ENCODE measurements at places on chromosomes 3 and 15. TPM values are rescaled to one million over a fixed set of nuclear protein-coding genes. Genes with fewer than 3 reads are reported as not detected.
A peak's percentile ranks its signal among the peaks of the same experiment; 100 is the strongest.

DNA sequence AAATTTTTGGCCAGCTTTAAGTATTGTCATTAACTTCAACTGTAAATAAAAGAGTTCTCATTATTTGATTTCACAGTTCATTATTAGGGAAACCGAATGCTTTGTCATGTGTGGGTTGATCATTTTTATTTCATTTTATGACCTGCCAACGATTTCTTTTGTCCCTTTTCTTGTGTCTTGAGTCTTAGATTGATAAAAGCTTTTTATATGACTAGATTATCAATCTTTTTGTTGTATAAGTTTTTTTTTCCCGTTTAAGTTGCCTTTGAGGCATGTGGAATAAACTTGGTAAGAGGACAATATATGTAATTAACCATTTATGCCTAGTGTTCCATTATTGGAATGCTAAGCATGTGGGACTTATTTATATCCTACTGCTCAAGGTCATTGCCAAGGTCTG is 62.8 kb downstream of the ATP2C1 start:
- no peak for DNase-seq

GRCh38 chr3:9765865-9766264 is 3.9 kb downstream of the CAMK1 start:
- no peak for DNase-seq

Gene DUOXA2
- total RNA-seq = not detected

DNA sequence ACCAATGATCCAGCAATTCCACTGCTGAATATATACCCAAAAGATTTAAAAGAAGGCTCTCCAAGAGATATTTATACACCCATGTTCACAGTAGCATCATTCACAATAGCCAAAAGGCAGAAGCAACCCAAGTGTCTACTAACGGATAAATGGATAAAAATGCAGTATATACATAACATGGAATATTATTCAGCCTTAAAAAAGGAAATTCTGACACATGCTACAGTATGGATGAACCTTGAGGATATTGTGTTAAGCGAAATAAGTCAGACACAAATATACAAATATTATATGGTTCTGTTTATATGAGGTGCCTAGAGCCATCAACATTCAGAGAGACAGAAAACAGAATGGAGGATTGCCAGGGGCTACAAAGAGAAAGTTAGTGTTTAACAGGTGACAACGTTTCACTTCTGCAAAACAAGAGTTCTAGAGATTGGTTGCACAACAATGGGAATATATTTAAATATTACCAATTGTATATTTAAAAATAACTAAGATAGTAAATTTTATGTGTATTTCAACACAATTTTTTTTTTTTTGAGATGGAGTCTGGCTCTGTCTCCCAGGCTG is 69.4 kb downstream of the STAG1 start:
- no peak for DNase-seq

Gene NR2E3
- not detected for total RNA-seq

DNA sequence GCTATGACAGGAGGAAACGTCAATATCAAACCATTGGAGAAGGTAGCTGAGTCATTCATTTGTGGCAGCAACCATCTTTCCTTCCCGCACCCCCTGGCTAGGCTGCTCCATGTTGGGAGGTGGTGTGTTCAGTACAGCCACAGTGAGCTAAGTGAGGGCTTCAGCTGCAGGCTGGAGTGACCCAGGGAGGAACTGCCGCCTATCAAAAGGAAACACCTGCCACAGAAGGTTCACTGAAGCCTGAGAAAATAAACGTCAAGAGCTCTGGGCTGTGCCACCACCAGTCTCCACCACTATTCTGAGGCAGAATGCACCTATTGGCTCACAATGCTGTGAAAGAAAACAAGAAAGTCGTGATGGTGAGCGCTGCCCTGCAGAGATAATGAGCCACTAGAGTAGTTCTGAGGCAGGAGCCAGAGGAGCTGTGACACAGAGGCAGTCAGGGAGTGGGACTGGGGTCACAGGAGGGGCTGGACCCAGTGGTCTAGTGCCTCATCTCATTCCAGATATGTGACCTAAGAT is 34.8 kb upstream of the CD47 start:
- peak; percentile 30 for DNase-seq

DNA sequence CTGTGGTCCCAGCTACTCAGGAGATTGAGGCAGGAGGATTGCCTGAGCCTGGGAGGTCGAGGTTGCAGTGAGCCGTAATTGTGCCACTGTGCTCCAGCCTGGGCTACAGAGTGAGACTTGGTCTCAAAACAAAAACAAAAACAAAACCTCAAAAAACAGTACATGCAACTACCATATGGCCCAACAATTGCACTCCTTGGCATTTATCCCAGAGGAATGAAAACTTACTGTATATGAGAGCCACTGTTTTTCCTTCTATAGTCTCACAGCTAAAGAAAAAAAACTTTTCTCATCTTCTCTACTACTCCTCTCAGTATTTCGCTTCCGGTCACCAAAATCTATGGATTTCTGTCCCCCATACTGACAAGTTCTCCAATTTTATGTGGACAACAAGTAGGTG is 84.3 kb downstream of the FLNB start:
- DNase-seq = no peak

DNA sequence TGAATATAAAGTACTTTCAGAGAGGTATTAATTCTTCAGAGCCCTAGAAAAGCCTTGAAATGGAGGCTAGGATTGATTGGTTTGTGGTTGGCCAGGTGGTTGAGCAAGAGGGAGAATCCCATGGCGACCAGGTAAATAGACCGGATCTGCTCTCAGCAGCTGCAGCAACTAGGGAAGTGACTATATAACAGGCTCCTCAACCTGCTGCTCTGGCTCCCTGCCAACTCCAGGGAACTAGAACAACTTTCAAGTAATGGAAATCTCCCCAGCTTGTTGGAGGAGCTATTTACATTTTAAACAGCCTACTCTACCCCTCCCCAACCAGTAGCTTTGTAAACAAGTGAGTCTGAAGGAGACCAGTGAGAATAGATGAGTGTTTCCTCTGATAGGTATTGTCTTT is 121.8 kb upstream of the CADM2 start:
- DNase-seq = no peak

DNA sequence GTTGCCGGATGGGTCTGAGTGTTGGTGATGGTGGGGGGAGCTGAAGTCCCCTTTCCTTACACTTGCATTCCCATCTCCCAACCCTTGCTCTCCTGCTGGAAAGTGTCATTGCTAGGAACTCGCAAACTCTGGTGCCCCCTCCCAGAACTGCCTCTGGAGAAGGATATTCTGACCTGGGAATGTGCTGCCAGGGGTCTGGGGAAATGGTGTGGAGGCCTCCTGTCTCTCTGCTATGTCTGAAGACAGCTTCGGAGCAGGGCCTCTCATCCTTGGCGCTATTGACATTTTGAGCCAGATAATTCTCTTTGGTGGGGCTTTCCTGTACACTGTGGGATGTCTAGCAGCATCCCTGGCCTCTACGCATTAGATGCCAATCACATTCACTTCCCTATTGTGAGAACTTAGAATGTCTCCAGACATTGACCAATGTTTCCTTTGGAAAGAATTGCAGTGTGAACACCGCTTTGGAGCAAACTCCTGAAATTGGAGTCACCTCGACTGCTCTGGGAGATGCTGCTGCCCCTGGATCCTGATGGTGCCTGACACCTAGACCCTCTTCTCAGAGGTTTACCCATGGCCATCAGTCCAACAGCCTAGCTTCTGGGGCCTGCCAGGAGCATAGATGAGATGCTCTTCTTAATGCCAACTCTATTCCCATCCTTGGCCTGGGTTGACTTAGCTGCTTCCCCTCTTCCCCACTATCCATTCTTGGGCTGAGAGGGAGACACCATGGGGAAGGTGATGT is 2.2 kb upstream of the KY start:
- DNase-seq = no peak

Gene HRG
- total RNA-seq = not detected

DNA sequence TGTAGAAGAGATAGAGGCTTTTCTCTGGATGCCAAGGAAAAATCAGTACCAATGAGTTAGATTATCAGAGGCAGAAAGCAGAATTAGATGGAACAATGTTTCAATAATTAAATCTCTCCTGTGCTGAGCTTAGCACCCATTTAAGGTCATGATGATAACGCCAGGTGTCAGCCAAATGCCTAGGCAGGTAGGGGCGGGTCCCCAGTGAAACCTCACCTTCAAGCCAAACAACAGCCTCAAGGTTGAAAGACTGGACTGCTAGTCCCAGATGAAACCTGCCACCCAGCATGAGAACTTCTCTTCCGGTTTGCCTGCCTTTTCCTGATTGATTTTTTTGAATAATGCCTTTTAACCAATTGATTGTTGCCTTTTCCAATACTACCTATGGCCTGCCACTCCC is 363.0 kb downstream of the PLOD2 start:
- DNase-seq = no peak

DNA sequence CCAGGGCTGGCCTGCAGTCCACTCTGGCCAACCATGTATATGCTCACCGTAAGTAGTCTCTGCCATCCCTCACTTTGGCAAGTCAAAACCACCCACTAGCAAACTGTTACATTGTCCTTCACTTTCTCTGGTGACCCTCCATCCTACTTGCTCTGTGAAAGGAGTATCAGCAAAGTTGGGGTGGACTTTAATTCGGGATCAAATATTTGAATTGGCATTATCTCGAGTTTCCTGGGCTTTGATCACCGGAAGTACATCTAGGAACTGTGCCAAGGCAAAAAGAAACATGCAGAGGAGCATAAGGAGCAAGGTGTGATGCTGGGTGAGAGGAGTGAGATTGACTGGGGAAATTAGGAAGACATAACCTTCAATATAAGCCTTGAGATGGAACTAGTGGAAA is 188.9 kb upstream of the P2RY1 start:
- DNase-seq = no peak

DNA sequence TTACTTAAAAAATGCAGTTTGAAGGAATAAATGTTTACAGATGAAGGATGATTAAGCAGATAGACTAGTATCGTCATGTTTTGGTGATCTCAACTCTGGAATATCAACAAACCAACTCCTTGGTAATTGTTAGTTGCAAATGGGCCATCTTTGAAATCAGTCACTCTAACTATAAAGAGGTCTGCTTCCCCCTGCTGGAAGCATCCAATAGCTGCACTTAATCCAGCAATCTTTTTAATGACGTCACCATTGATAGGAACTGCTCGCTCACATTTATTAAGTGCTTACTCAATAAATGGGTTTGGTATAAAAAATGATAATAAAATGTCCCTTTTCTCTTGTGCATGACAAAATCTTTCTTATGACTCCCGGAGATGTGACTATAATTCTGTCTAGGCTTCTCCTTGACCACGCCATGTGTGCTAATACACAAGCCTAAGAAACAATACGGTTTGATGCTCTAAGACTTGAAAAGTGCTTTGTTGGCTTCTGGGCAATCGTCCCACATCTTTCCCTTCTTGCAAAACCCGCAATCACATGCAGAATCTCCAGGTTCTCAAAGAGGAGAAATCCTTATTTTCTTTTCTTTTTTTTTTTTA is 227.6 kb upstream of the POU1F1 start:
- DNase-seq = no peak

Gene LYZL4
- total RNA-seq = not detected

DNA sequence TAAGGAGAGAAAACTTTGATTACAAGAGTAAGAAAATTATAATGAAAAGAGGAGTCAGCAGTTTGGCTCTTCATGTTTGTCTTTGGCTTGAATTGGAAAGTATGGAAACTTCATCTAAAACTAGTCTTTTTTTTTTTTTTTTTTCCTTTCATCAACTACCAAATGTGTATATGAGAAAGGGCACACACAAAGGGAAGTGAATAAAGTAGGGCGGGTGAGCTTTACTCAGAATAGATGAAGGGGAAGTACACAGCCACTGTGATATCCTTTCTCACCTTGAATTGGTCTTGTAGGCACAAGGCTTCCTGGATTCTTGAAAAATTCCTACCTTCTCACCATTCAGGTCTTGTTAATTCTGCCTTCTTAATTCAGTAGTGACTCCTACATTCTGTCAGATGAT is 652.3 kb upstream of the KCNMB2 start:
- no peak for DNase-seq

Measured in T-helper 17 cell (primary cell).